ENCODE measurements at places on chromosomes 12 and 14.
A peak's percentile ranks its signal among the peaks of the same experiment; 100 is the strongest.

DNA sequence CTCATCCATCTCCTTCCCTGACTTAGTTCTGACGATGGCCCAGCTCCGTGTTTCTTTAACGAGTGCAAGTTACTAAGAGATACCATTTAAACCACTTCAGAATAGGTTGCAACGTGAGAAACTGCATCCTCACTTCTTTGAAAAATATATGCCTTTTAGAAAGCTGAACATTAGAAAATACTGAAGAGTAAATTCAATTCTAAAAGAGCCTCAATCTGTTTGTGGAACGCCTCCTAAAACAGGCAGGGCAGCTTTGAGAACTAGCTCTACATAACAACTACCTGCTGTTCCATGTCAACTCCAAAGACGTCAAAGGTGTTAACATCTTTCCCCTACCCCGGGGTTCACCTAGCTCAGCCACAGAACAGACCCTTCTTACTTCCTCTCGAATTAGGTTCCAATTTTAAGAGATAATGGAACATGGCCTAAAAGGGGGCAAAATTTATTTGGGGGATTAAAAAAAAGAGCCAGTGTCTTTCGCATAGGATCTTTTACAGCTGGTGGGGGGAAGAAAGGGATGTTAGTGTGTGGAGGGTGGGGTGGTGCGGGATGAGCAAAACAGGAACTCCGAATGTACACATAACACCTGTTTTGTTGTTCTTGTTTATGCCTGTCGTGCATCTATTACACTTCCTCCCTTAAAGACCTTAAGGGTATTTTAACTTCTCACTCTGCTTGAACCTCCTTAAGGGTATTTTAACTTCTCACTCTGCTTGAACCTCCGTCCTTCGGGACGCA, 3.3 kb downstream of the BHLHE41 start:
- DNase-seq = no peak

- peak; percentile 96 for DNase-seq
Observed at GRCh38 chr14:23631702-23632460, 4.3 kb upstream of the DHRS2 start.

DNA sequence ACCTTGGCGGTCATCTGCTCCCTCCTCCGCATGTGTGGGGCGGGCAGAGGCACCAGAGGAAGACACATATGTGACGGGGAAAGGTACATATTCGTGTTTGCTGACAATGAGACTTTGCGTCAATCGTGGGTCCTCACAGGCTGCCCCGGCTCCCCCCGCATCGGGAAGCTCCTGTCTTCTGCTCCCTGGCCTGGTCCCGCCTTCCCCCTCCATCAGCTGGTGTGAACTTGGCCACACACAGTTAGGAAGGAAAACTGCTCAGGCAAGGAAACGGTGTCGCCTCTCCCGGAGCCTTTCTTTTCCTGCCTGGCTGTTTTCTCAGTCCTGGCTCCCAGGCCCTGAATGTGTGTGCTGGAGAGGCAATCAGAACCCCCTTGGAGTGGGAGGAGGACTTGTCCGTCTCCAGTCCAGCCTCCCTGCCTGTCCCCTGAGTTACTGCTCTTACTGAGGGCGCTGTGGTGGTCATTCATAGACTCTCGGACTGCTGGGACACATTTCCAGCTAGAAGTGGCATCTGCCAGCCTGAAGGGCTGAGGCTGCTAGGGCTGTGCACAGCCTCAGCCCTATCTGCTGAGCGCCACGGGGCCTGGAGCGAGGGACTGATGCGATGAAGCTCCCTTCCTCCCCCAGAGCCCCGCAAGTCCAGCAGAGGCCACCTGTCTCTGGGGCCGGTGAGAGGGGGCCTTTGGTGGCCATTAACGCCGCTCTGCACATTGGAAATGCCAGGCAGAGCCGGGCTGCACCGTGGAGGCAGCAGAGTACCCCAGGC, 44.2 kb upstream of the TSPAN9 start:
- DNase-seq = peak; percentile 83

GRCh38 chr12:114399664-114400211, 6.2 kb downstream of the TBX5 start:
- no peak for DNase-seq

GRCh38 chr14:81986005-81986404, 452.4 kb upstream of the SEL1L start:
- no peak for DNase-seq

DNA sequence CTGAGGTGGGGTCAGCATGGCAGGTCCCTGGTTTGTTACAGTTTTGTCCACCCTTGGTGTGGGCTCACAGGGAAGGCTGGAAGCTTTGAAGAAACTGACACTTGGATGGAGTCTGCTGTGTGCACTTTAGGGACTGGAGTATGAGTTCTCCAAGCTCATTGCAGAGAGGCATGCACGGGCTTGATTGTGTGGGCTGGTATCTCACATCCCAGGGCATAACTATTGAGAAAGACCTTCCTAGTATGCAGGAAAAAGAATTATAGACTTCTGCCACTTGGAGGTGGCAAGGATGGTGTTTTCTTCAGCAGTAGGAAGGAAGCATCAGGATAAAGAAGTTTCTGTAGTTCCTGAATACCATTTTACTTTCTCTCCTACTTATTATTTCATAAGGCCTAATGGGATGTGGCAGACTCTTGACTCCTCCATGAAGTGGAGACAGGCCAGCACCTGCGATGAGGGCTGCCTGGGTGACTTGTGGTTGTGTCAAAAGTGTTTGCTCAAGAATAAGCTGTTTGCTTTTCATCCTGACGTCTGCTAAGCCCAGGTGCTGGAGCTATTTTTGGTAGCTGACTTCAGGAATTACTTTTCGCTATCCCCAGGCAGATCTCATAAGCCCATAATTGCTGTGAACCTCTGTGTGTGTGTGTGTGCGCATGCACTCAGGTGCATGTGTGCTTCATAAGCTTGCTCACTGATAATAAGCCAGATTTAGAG, 125.8 kb downstream of the KTN1 start:
- peak; percentile 79 for DNase-seq

Data from tongue (tissue), 3 donors.